ENCODE measurements at places on chromosomes 2 and 18.

DNA sequence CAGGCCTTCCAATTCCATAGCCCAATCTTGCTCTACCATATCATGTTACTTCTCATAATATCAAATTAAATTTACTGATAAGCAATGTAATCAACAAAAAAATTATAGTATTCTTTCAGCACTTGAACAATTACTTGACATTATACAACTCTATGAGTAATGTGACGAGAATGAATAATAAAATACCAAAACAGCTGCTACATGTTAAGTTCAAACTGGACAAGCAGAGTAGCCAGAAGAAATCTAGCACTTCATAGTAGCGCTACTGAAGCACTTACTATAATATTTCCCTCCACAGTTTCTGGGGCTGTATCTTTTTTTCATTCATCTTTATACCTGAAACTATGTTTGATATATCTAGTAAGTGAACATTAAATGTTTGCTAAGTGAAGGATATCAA is 14.9 kb downstream of the PPP3R1 start:
- DNase-seq, result no peak

GRCh38 chr18:2423761-2424160 is 147.5 kb downstream of the METTL4 start:
- no peak for DNase-seq

GRCh38 chr2:97994476-97994875 is 1.3 kb downstream of the TMEM131 start:
- DNase-seq, result no peak

- no peak for DNase-seq
Measured at GRCh38 chr2:196208915-196209314, 37.5 kb upstream of the STK17B start.

DNA sequence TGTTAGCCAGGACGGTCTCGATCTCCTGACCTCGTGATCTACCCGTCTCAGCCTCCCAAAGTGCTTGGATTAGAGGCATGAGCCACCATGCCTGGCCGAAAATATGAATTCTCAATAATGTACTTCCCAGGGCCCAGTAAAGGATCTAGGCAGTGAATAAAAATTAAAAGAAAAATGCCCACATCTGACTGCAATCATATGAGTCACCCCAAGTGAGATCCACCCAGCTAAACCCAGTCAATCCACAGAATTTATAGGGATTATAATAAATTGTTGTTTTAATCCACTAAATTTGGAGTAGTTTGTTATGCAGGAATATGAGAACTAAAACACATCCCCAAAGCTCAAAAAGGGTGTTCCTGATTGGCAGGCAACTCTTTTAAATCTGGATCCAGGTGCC is 93.5 kb upstream of the STK39 start:
- DNase-seq, result no peak

DNA sequence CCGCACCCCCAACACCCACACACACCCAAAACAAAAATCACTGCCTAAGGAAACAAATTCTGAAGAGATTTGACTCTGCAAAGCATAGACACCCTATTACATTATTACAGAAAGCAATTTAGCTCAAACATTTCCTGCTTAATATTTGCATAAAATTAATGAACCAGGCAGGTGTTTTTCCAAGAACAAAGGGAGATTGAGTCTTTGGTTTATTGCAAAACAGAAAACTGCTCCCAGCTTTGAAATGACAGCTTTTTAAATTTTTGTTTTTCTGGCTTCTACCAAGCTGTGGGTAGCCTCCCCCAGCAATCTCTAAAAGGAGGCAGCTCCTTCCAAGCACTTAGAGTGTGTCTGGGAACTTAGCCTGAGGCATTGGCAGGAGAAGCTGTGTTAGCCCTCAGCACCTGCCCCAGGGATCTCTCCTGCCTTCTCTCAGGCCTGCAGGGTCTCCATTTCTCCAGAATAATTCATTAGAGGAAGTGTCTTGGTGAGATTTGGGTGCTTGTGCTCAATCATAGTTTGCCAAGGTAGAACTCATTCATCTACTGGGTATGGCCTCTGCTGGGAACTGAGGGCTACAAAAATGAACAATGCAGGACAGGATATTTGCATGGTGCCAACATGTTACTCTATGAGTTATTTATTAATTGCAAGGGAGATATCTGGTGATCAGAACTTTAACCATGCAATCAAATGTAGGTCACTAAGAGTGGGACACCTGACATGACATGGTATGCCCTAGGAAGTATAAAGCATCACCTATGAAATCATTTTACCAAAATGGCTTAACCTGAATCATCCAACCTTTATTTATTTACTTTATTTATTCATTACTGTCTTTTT is 58.7 kb downstream of the B3GNT2 start:
- DNase-seq, result no peak

- DNase-seq, result no peak
Measured at GRCh38 chr18:70335892-70336726, 47.3 kb downstream of the SOCS6 start.

GRCh38 chr2:143577489-143577888 is 448.3 kb downstream of the ARHGAP15 start:
- no peak for DNase-seq

GRCh38 chr18:54991981-54992380 is 32.7 kb upstream of the CCDC68 start:
- DNase-seq, result no peak

- DNase-seq, result no peak
Measured at GRCh38 chr2:62904344-62904743, 146.3 kb upstream of the OTX1 start.

DNA sequence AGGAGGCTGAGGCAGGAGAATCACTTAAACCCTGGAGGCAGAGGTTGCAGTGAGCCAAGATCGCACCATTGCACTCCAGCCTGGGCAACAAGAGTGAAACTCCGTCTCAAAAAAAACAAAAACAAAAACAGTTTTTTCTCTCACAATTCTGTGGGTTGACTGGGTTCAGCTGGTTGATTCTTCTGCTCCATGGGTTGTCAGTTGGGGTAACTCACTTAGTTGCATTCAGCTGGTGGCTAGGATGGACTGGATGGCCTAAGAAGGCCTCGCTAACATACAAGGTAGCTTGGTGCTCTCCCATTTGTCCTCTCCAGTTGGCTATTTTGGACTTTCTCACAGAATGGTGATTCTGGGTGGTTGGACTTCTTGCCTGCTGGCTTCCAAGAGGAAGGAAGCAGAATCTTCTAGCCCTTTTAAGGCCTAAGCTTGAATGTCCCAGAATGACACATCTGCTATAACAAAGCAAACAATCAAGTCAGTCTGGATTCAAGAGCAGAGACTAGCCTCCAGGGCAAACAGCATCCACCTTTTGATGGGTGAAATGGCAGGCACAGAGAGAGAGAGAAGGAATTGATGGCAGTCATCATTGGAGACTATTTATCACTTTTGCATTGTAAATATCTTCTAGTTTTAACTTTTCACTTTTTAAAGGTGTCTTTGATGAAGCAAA is 17.9 kb downstream of the LAMA3 start:
- no peak for DNase-seq

- DNase-seq, result no peak
Measured at GRCh38 chr2:112301973-112302372, 26.6 kb downstream of the ZC3H6 start.

GRCh38 chr2:67719351-67719750 is 322.2 kb downstream of the ETAA1 start:
- DNase-seq, result no peak

- no peak for DNase-seq
Measured at GRCh38 chr2:208570851-208571763, 164.5 kb downstream of the PTH2R start.

GRCh38 chr2:63131196-63131595 is 80.6 kb downstream of the OTX1 start:
- DNase-seq, result no peak

GRCh38 chr2:1970341-1970740 is 226.0 kb upstream of the PXDN start:
- no peak for DNase-seq

DNA sequence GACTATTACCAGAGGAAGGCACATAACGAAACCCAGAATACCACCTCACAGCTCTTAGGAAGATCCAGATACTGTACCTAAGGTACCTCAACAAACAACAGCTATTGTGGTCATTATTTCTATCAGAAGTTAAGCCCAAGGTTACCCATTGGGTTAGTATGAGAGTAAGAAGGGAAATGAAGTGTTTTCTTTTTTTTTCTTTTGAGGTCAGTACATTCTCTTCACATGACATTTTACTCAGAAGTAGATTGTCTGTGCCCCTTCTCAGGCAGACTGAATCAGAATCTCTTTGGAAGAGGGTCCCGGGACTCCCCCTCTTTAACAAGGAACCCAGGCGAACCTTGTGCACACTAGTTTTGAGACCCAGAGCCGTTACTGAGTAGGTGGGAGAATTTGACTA is 233.7 kb upstream of the CXCR4 start:
- DNase-seq, result no peak

DNA sequence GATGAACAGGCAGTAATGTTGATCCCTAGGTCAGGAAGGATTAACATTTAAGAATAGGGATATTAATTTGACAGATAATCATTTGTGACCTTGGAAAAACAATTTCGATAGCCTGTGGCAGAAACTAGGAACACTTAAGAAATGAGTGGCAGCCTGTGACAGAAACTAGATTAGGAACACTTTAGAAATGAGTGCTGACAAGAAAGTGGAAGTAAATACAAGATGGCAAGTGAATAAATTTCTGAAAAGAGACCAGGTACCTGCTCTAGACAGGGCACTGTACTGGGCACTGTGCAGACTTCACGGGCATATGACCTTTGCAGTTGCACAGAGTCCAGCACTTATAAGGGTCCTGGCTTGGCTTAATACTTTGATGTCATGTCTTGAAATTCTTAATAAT is 5.5 kb upstream of the HNRNPA3 start:
- DNase-seq, result no peak

DNA sequence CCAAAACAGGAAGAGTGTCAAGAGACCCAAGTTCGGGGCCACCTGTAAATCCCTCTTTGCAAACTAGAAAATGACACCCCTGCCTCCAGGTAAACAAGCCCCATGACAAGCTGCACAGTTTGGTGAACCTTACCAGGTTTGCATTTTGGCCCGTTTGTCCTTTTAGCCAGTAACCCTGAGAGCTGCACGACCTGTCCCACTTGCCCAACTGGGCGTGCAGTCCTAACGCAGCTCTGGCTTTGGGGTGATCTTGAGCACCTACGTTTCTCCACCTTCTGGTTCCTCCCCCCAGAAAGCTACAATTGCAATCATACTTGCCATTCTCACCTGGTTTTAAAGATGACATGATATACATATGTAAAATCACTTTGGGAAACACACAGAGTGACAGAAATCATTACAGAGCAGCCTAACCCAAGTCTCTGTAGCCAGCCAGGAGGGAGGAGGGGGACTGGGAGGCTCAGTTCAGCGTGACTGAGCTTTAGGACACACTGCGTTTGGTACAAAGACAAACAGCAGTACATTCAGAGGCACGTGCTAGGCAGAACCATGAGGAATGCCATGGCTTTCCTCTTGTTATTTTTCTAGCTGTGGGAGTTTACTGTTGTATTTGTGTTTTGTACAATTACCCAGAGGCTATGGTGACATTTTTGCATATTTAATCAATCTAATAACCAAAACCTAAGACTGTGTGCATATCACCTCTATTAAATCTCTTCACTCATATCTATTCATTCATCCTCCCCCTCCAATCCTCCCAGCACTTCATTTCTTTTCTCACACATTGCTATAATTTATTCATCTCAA is 304.0 kb downstream of the IRS1 start:
- peak; percentile 5 for DNase-seq

DNA sequence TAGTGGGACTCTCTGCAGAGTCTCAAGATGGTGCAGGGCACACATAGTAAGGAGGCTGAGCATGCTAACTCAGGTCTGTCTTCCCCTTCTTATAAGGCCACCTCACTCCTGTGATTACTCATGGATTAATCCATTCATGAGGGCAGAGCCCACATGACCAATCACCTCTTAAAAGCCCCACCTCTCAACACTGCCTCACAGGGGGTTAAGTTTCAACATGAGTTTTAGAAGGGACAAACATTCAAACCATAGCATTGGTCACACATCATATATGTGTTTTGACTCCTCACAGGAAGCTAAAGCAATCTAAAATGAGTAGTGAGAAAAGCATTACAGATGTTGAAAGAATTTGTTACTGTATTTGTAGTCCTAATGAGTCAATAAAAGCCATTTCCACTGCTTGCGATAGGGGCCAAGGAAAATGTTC is 57.5 kb downstream of the DTNA start:
- no peak for DNase-seq

DNA sequence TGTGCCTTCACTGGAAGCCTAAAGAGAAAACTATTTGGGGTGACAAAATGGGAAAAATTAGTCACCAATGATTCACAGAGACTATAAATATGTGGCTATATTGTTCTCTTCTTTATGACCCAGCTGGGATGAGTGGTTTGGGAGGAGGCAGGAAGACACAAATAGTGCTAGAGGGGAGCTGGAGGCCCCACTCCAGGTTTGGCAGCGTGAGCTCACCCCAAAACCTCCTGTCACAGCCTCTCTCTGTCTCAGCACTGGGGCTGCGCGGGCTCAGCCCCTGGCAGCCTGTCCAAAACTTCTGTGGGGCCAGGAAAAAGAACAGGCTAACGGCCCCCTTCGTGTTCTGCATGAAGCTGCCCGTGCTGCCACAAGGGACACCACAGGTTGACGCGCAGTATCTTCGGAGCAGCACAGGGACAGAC is 73.2 kb upstream of the LCLAT1 start:
- DNase-seq, result no peak

GRCh38 chr2:65477590-65477989 is 45.2 kb upstream of the SPRED2 start:
- no peak for DNase-seq

- DNase-seq, result no peak
Measured at GRCh38 chr2:34705551-34706247, 1106.6 kb upstream of the FAM98A start.

DNA sequence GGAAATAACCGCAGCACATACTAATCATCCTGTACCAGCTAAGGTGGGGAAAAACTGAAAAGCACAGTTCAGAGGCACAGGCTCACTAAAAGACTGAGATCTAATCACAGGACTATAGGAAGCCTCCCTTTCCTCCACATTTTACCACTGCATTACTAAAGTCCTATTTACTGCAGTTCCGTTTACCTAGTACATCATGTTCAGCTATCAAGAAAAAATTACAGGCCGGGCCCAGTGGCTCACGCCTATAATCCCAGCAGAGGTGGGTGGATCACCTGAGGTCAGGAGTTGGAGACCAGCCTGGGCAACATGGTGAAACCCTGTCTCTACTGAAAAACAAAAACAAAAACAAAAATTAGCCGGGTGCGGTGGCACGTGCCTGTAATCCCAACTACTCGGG is 11.0 kb upstream of the NBEAL1 start:
- no peak for DNase-seq

GRCh38 chr2:1400943-1401735 is 12.1 kb upstream of the TPO start:
- DNase-seq, result no peak

GRCh38 chr18:48609820-48610815 is 71.3 kb downstream of the CTIF start:
- no peak for DNase-seq

GRCh38 chr2:40243581-40244187 is 208.2 kb downstream of the SLC8A1 start:
- no peak for DNase-seq

GRCh38 chr18:5415031-5415430 is 119.5 kb upstream of the ZBTB14 start:
- no peak for DNase-seq

- no peak for DNase-seq
Measured at GRCh38 chr2:208584378-208584985, 177.9 kb downstream of the PTH2R start.
